CD4-positive, alpha-beta T cell (primary cell): ENCODE measurements at places on chromosomes 5 and 9.

DNA sequence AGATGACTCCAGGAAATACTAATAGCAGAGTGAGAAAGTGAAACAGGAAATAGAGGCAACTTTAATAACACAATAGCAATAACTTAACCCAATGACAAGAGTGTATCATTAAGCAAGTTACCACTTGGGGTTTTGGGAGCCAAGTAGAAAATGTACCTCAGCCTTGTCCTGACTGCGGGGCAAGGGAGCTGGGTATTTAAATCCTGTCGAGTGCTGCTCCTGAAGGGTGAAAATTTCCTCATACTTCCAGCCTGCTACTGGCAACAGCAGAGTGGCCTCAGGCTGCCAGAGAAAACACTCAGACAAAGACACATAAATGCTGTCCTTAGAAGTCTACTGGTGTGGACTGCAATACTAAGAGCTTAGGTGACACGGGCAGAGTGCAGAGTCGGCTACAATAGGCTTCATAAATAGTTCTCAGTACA, 112.5 kb upstream of the EMB start:
- DNase-seq: no peak

- DNase-seq: peak; percentile 37
These were observed 722 bp downstream of the CDC42SE2 start for GRCh38 chr5:131264451-131265099.

DNA sequence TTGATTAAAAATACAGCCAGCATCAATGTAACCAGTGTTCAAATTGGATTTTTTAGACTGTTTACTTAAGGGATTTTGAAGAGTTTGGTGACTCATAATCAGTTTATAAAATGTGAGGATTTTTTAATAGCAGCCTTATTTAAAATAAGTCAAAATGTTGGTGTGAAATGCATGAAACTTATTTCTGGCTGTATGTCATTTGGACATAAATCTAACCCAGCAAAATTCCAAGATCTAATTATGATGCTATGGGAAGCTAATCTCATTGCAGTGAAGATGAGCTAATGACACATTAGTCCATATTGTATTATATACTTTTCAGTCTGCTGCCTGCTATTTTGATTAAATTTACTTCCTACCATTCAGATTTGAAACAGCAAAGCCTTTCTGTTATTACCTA, 140.3 kb downstream of the AOPEP start:
- no peak for DNase-seq

DNA sequence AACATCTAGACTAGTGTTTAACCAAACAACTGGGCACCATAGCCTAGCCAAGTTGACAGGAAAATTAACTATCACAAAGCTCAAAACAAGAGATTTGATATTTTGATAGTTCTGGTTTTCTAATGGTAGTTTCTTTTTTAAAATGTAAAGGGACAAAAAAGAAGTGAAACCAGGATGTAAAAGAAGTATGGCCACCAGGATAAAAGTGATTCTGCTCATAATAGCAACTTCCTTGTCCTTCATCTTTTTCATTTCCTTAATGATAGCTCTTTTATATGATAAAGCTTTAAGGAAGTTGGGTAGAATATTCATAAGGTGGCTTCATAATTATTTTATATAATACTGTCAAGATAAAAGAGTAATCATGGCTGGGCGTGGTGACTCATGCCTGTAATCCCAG, 139.1 kb downstream of the BASP1 start:
- no peak for DNase-seq

DNA sequence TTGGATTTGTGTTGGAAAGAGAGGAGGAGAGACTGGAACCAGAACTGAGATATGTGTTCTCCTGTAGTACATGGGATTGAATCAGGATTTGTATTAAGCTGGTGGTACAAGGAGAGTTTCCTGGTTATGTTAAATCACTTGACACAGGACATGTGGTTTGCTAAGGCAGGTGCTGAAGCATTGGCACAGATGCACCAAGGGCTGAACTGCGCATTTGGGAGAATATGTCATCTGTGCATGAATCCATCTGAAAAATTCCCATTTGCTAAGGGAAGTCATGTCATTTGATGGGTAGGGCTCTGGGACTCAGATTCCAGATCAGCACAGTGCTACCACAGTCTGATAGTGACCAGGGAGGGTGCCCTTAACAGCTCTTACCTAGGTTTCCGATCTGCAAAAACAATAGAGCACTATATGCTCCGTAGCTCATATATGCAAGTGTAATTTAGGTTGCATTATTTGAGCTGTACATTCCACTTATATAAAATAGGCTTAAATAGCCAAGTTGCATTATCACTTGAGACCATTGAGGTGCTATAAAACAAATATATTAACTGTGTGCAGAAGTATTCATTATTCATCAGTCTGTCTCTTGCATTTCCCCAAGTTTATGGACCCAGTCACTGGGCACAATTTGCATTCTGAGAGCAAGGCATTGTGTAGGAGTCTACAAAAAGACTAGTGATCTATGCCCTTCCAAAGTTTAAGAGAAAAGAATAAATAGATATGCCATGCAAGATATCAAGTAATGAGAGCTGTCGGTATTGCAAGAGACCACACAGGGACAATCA, 55.2 kb downstream of the ADAMTS16 start:
- DNase-seq: no peak

DNA sequence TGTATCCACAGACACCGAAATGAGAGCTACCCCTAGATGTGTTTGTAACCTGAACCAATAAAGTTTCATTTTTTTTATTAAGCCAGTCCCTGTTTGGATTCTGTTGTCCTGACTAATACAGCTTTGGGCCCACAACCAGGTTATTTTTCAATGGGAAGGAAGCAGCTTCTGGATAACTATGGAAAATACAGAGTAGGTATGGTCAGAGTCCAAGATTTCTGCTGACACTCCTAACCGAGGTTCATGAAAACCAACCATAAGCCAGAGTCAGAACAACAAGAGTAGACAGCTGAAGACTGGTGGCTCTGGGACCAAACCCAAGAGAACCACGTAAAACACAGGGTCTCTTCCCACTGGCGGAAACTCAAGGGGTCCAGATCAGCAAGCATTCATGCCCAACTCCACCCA, 10.8 kb downstream of the KLF9 start:
- no peak for DNase-seq

- no peak for DNase-seq
These were observed 15.4 kb downstream of the PLGRKT start for GRCh38 chr9:5422276-5422675.

GRCh38 chr5:129996896-129997295, 92.6 kb downstream of the CHSY3 start:
- no peak for DNase-seq
